Left ventricle myocardium inferior (tissue), 1 donor: ENCODE measurements at places on chromosomes 6 and 20. TPM values are rescaled to one million over a fixed set of nuclear protein-coding genes. Genes with fewer than 3 reads are reported as not detected.

- peaks cover 21% of the 10 kb centered on the region for H3K36me3 ChIP-seq
- peaks cover 83% of the 10 kb centered on the region for H3K4me1 ChIP-seq
- peak overlapping the region; percentile 100 for H3K4me3 ChIP-seq
- no peak for DNase-seq
- no peaks in the 10 kb centered on the region for H3K27me3 ChIP-seq
Observed at GRCh38 chr20:32205843-32206759, 1.4 kb downstream of the PLAGL2 start.

DNA sequence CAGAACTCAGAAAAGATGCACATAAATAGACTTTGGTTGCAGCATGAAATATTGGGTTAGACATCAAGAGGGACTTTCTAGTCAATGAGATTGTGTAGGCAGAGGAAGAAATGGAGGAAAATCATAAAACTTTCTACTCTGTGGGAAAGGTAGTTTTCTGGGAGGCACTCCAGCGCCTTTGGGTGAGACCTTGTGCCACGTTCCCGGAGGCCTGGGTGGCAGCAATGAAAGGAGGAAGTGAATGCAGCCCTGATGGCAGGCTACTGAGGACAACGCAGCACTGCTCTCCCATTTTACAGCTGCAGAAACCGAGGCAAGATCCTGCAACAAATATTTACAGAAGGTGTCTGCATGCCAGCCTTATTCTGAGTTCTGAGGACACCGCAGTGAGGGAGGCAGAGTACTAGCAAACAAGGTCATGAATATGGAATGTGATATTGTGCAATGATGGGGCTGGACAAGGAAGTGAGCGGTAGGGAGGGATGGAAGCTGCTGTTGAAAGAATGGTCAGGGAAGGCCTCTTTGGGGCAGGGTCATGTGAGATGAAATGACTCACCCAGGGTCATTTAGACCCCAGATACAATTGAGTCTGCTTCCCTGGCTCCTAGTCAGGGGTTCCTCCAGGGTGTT is 159.1 kb downstream of the TFAP2C start:
- H3K4me3 ChIP-seq, result no peak overlapping the region
- DNase-seq, result no peak
- no peak overlapping the region for H3K27ac ChIP-seq
- H3K4me1 ChIP-seq, result no peaks in the 10 kb centered on the region

GRCh38 chr6:115976321-115976870 is 84.3 kb downstream of the FRK start:
- no peak overlapping the region for H3K4me3 ChIP-seq
- no peak overlapping the region for H3K27ac ChIP-seq
- no peaks in the 10 kb centered on the region for H3K36me3 ChIP-seq
- no peak for DNase-seq
- peaks cover 14% of the 10 kb centered on the region for H3K4me1 ChIP-seq
- no peaks in the 10 kb centered on the region for H3K27me3 ChIP-seq

DNA sequence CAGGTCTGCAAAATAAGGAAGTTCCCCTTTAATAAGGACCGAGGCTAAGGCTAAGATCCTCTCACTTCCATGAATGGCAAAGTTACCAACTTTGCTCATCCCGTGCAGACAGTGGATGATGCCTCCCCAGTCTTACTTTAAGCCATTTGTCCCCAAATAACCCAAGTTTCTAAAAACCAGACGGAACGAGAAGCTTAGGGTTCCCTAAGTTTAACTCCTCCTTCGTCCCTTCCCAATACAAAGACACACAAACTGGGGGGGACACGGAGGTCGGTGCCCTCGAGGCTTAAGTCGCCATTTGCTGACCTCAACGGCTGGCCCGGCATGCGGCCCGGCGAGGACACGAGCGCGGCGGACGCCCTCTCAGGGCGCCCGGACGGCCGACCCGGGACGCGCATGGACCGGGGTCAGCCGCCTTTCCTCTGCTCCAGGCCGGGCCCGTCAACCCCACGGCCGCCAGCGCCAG is 527 bp downstream of the FBXO30 start:
- H3K27ac ChIP-seq, result peak overlapping the region; percentile 97
- H3K36me3 ChIP-seq, result no peaks in the 10 kb centered on the region
- peaks cover 84% of the 10 kb centered on the region for H3K4me1 ChIP-seq
- peak overlapping the region; percentile 79 for H3K4me3 ChIP-seq

DNA sequence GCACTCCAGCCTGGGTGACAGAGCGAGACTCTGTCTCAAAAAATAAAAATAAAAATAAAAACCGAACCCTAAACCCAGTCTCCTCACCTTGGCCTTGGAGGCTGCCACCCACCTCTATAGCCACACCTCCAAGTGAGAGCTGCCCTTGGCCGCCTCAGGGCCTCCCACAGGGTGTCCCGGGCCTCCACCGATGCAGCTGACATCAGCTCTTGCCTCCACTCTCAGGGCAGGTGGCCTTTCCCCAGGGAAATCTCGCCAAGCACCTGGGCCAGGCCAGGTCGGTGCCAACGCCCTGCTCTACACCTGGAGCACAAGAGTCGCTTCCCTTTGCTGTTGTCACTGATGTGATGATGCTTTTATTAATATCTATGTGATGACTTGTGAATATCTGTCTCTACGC is 8.9 kb upstream of the MYL9 start:
- H3K36me3 ChIP-seq, result peaks cover 13% of the 10 kb centered on the region
- no peaks in the 10 kb centered on the region for H3K4me1 ChIP-seq
- no peaks in the 10 kb centered on the region for H3K27me3 ChIP-seq
- H3K4me3 ChIP-seq, result no peak overlapping the region

The CST2 gene
- total RNA-seq, result not detected

GRCh38 chr20:45848421-45848820 is 8.8 kb downstream of the ACOT8 start:
- H3K4me3 ChIP-seq, result no peak overlapping the region
- no peak overlapping the region for H3K27ac ChIP-seq
- H3K4me1 ChIP-seq, result peaks cover 21% of the 10 kb centered on the region
- peaks cover 69% of the 10 kb centered on the region for H3K36me3 ChIP-seq
- H3K27me3 ChIP-seq, result no peaks in the 10 kb centered on the region
- DNase-seq, result no peak

DNA sequence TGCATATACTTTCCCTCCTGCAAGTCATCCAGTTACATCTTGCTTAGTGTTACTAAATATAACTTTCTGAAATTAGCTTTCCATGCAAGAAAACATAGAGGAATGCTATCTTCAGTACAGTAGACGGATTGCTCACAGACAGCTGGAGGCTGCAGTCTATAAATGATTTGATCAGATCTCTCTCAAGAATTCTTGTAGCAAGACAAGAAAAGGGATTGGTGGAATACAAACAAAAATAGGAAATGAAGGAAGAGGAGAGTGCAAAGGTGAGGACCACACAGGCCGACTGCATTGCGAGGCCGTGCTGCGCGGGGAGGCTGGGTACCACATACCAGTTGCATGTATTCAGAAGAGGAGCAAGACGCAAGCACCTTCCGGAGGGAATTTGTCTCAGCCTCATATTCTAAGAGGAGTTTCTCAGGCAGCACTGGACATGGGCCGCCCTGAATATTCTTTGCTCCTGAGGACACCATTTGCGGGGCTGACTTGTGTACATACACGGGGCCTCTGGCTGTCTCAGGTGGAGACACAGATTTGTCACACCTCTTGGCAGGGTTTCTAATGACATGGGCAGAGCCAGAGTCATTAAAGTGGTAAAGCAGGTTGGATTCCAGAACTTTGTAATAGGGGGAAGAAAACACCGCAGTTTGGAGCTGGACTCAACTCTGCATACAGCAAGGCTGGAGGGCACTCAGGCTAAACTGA is 22.7 kb upstream of the KIF25 start:
- H3K27ac ChIP-seq, result no peak overlapping the region
- no peak overlapping the region for H3K4me3 ChIP-seq
- peaks cover 22% of the 10 kb centered on the region for H3K4me1 ChIP-seq
- DNase-seq, result no peak
- H3K36me3 ChIP-seq, result peaks cover 20% of the 10 kb centered on the region

DNA sequence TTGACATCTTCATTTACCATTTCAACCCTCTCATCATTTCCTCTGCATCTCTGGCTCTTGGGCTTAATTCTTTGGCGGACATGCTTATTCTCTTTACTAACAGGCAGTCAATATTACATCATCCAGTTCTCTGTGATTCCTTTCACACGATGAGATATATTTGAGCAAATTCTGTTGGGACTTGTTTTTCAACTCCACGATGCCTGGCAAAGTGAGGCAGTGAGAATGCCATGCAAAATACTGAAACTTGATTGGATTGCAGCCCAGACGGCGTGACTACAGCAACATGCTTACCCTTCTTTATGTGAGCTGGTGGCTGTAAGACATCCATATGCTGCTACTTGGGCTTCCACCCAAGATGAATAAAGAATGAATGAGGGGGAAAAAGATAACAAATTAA is 101.7 kb upstream of the SPACA1 start:
- H3K4me3 ChIP-seq, result no peak overlapping the region
- H3K27ac ChIP-seq, result no peak overlapping the region
- no peak for DNase-seq
- no peaks in the 10 kb centered on the region for H3K27me3 ChIP-seq

GRCh38 chr6:120056085-120056484 is 706.5 kb upstream of the MAN1A1 start:
- no peaks in the 10 kb centered on the region for H3K27me3 ChIP-seq
- H3K4me3 ChIP-seq, result no peak overlapping the region
- no peaks in the 10 kb centered on the region for H3K4me1 ChIP-seq
- H3K27ac ChIP-seq, result no peak overlapping the region
- no peaks in the 10 kb centered on the region for H3K36me3 ChIP-seq

GRCh38 chr20:5843054-5843592 is 92.9 kb downstream of the SHLD1 start:
- H3K36me3 ChIP-seq, result no peaks in the 10 kb centered on the region
- H3K27ac ChIP-seq, result no peak overlapping the region
- H3K27me3 ChIP-seq, result no peaks in the 10 kb centered on the region
- peaks cover 15% of the 10 kb centered on the region for H3K4me1 ChIP-seq

GRCh38 chr6:42086046-42087035 is 36.0 kb downstream of the TAF8 start:
- no peaks in the 10 kb centered on the region for H3K27me3 ChIP-seq
- peaks cover 8% of the 10 kb centered on the region for H3K36me3 ChIP-seq
- H3K4me3 ChIP-seq, result no peak overlapping the region
- DNase-seq, result no peak
- peak overlapping the region; percentile 87 for H3K27ac ChIP-seq

The EYS gene
- 0.08 TPM for total RNA-seq

DNA sequence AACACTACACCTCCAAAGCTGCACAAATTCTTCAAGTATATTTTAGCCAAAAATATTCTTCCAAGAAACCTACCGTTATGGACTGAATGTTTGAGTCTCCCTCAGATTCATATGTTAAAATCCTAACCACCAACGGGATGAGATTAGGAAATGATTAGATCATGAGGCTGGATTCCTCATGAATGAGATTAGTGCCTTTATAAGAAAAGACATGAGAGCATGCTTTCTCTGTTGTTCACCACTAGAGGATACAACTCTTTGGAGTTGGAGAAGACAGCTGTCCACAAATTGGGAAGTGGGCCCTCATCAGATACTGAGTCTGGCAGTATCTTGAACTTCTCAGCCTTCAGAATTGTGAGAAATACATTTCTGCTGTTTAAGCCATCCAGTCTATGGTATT is 7.1 kb upstream of the SLC17A4 start:
- H3K27me3 ChIP-seq, result no peaks in the 10 kb centered on the region
- no peak overlapping the region for H3K4me3 ChIP-seq
- no peaks in the 10 kb centered on the region for H3K36me3 ChIP-seq

DNA sequence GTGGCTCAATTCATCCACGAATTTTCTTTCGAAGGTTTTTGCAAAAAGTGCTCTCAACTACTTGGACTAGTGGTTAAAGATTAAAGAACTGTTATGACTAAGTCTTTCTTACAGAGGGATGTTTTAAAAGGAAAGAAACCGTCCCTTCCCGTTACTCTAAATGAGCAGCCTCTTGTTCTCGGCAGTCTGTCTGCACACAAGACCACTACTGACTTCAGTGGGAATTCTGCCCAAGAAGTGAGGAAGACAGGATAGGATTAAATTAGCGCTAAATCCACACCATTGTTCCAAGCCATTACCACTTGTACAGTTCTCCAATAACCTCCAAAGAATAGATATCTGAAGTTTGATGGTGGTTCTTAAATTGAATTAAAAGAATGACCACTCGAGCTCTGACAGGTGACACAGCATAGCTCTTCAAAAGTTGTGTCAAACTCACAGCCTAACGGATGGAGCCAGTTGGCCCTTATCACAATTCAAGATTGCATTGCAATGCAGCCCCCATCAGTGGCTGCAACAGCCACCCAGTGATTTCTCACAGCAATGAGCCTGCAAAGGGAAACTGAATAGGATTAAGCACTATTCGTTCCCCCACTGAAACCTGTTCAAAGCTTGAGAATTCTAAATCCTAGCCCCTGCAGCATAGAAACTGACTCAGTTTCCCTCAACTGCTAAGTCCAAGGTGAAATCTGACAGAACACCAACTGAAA is 1.8 kb downstream of the EPB41L2 start:
- H3K27ac ChIP-seq, result peak overlapping the region; percentile 91
- H3K36me3 ChIP-seq, result no peaks in the 10 kb centered on the region
- no peak for DNase-seq
- H3K27me3 ChIP-seq, result no peaks in the 10 kb centered on the region
- H3K4me1 ChIP-seq, result peaks cover 34% of the 10 kb centered on the region
